ENCODE measurements at places on chromosomes 4 and X.

GRCh38 chrX:123324625-123325024 lies 140.5 kb downstream of the GRIA3 start:
- DNase-seq: no peak

DNA sequence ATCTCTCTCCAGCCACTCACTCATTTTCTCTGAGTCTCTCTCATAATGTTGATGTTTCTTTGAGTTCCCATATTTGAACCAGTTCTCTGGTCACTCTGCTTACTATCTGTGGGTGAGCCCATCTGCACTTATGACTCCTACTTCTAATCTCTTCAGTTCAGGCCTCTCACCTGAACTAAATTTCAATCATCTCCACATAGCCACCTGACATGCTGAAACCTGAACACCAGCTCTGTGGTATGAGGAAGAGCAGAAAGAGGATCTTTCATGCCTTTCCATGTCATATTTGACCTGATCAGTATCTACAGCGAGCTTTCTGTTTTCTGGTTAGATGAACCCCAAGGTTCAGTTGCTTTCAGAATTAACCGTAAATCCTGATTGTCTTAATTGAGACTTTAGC lies 122.2 kb upstream of the ESX1 start:
- DNase-seq: no peak

GRCh38 chr4:123577225-123577906 lies 180.8 kb downstream of the SPRY1 start:
- no peak for DNase-seq

DNA sequence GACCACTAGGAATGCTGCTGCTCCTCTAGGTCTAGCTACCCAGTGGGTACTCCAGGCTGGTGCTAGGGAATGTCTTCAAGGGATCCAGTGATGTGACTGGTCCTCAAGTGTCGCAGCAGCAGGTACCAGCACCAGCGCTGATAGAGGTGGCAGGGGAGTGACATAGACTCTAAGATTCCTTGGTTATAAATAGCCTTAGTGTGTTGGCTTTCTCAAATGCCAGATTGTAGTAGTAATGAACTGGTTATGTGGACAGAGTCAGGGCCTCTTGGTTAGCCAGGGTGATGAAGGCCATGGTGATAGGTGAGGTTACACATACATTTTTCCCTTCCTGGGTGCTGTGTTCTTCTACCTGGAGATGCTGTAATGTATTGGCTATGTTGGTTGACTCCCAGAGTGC lies 38.3 kb downstream of the DCLK2 start:
- no peak for DNase-seq

DNA sequence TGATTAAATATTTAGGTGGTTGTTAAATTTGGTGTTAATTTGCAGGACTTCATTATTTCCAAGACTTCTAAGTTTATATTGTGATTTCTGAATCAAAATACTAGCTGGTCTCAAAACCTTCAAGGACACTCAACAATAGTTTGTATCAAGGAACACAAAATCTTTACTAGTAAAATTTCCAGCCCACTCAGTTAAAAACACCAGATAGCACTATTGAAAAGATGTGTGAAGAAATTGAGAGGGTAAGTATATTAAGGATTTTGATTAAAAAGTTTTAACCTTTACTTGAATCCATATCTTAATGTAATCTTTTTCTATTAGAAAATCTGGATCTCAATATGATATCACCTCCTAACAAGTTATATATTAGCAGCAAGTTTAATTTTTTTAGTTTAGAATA lies 89.3 kb upstream of the UGT8 start:
- DNase-seq: no peak

DNA sequence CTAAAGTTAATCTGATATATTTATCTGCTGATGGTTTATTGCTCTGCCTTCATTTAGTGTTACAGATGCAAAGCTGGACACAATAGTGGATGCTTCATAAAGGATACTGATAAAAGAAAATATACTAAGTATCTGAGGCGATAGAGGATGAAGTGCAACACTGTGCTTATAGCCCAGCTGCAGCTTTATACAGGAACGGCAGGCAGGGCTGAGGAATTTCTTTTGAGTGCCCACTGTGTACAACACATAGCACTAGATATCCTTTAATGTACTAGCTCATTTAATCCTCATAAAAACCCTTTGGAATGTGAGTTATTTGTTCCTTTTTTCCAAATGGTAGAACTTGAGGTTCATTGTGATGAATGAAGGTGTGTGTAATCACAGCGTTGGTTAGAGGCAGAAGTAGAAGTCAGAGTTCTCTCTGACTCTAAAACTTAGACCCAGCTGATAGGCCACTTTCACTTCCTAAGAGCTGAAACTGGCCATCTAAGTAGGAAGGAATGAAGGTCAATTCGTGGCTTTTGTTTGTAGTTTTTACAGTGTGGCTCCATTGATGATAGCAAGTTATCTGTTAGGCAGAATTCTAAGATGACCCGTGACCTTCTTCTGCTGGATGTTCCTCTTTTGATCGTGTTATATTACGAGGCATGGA lies 138.0 kb downstream of the VEGFC start:
- no peak for DNase-seq

DNA sequence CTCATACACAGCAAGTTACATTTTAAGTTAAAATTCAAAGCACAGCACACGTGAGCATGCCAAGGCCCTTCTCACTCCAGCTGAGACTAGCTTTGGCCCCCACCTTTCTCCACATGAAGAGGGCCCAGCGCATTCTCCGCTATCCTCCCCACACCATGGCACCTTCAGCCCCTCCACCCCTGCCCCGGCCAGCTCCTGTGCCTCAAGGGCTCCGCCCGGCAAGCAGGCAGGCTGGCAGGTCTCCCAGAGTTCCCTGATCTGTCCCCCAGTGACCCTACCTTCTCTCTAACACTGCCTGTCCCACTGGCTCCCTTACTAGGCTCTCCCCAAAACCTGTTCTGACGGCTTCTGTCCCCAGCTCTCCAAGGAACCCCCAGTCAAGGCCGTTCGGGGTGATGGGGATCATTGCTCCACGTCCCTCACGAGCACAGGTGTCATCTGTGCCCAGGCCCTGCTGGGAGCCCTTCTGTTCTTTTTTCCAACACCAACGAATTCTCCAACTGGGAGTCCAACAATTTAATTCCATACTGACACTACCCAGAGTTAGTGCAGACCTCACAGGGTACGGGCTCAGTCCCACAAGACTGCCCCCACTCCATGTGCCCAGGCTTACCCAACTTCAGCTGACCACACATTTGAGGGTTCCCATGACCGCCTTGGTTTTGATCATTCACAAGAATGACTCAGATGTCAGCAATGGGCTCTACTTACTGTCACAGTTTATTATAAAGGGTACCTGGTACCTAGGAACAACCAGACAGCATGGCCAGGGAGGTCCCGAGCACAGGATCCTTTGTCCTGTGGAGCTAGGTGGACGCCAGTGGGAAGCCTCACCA lies 4.2 kb downstream of the LETM1 start:
- no peak for DNase-seq

DNA sequence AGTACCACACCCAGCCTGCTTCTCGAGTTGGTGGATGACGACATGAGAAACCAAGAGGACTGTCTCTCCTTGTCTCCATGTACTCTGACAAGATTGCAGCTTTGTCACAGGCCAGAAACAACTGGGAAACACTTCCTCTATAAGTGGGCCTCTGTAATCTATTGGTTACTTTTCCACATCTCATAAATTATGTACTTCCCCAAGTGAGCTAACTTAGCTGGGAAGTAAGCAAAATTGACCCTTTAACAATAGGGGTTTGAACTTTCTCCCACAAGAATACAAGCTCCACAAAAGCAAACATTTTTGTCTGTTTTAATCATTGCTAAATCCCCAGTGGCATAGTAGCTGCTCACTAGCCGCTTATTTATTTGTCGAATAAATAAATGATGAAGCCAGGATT lies 14.1 kb upstream of the USO1 start:
- DNase-seq: no peak

All from NCI-H1694 treated with DMSO at 0.1 percent for 48 hours (cell line).